GM13976 (cell line): ENCODE measurements at places on chromosomes 3 and 15.

GRCh38 chr3:102002056-102002455, 152.7 kb downstream of the NFKBIZ start:
- no peak for DNase-seq

DNA sequence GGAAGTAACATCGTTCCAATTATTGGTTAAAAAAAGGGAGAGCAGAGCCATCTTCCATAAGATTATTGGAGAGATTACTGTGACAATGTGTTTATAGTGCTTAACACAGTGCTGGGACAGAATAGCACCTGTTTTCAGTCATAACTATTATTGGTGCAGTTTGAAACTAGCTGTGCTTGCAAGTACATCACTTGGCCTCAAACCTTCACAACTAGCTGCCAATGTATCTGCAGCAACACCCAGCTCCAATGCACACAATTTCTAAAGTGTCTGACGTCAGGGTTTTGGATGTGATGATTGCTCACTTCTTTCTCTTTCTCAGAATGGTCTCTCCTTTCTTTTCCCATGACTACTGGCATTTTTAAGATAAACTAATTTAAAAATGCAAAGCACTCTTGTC, 246.2 kb downstream of the SV2B start:
- DNase-seq = no peak

DNA sequence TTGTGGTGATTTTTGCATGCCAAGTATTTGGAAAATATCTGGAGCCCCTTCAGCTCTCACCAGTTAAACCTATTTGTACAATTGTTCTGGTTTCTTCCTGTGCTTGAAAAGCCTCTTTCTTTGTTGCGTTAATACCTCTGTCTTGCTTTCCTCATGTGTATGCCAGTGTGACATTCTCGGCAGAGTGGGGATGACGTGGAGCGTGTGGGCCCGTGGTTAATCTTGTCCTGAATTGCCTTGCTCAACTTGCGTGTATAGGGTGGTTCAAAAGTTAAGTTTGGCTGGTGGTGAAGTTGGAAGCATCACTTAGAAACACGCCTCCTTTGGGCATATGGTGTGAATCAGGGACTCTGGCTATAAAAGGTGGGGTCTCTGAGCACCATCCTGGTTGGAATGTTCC, 67.1 kb downstream of the IGF1R start:
- no peak for DNase-seq

- no peak for DNase-seq
Observed at GRCh38 chr15:67096546-67097294, 31.3 kb downstream of the SMAD3 start.

DNA sequence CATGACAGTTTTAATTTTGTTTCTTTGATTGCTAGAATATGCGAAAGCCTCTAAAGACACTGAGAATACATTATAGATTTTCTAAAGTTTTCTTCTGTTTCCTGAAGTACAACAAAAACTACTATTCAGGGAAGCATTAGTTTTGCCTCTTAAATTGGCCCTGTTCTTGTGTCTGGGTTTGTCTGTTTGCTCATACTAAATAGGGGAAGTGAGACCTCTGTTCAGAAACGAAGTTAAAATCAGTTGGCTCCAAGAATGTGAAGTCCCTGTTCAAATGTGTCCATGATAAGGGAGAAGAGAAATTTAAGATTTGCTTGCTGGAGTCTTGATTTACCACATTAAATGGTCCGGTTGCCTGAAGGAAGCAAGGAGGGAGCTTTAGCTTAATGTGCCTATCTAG, 327.3 kb upstream of the GBE1 start:
- DNase-seq = peak; percentile 23

DNA sequence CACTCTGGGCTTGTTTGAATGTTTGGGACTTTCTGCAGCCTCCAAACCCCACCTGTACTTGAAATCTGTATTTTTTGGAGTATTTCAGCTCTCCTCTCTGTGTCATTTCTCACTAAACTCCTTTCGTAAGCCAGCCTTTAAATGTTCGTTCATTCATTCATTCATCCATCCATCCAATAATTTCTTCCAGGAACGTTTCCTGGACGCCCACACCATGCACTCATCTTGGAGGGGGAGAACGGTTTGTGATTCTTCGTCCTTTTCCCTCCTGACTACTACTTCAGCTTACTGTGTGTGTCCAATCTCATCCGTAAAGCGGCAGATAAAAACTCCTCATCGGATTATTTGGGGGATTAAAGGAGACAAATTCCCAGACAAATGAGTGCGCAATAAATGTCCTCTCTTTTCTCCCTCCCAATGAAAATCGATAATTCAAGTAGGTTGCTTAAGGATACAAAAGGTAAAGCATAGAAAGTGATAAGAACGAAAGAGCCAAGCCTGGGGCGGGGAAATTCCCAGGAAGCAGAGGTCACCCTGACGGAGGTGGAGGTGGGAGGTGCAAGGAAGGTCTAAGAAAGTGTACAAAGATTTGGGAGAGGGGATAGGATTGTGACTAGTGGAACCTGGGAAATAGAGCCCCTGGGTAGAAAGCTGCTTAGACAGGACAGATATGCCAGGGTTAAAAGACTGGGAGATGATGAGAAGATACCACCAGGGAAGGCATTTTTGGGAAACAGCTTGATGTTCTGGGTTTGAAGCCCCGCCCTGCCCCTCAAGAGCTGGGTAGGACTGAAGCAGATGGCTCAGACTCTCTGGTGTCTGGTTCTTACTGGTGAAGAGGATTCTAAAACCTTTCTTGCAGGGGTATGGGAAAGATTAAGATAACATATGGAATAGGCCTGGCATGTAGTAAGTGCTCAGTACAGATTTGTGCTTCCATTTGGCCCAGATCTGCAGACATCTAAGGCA, 896 bp upstream of the KLHL25 start:
- no peak for DNase-seq

GRCh38 chr3:67551361-67552016, 102.9 kb downstream of the SUCLG2 start:
- no peak for DNase-seq

DNA sequence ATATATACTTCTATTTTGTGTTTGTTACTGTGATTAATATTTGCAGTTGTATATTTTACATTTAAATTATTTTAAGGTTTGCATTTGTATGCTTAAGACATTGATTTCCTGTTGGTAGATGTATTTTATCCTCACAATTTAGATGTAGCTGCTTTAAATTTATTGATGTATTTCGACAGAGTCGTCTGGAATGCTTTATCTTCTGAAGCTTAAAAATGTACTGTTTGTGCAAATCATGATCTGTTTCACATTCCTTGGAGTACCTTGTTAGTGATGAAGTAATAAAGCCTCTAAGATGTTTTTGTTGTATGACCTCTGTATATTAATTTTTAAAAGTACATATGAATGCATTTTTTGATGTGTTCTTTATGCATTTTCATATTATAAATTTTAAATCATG, 1.9 kb downstream of the CHD2 start:
- no peak for DNase-seq

- DNase-seq = no peak
Observed at GRCh38 chr3:61938878-61939549, 377.6 kb downstream of the PTPRG start.

- DNase-seq = no peak
Observed at GRCh38 chr3:119302697-119303551, 8.7 kb downstream of the ARHGAP31 start.

- DNase-seq = no peak
Observed at GRCh38 chr3:154536751-154537150, 106.8 kb upstream of the GPR149 start.

GRCh38 chr15:42152196-42152920, 4.1 kb downstream of the PLA2G4F start:
- DNase-seq = no peak

- DNase-seq = no peak
Observed at GRCh38 chr15:84737005-84737404, 11.4 kb upstream of the ZNF592 start.

DNA sequence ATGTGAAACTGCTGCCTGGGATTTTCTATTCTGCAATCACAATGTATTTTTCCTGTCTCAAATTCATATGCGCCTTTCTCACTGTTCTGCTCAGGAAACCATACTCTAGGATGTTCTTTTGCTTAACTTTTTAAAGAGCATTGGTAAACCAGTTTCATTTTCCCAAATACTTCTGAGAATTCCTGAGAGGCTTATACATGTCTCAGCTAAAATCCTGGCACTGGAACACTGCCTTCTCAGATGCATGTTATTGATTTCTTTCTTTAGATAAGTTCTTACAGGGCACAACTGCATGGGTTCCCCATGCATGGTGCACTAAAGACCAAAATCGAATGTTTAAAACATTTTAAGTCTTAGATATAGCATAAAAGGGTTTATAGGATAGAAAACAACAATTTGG, 178.3 kb upstream of the PLSCR5 start:
- no peak for DNase-seq

- DNase-seq = no peak
Observed at GRCh38 chr3:193974671-193975535, 161.0 kb upstream of the HES1 start.

DNA sequence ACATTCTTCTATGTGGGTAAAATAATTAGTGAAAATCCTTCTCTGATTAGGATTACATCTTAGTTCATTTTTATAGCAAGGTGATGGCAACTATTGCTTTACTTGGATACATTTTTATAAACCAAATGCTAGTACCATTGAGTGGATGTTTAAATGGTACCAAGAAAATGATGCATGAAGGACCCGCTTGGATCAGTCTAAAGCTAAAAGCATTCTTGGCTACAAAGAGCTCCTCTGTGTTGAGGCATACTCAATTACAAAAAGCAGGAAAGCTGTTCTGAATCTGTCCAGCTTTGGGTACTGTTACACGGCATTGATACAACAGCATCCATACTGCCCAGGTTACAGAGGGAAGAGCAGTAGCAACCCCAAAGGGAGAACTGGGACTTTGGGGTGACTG, 217.2 kb downstream of the PDZRN3 start:
- DNase-seq = no peak

GRCh38 chr15:66763186-66764071, 61.4 kb downstream of the SMAD6 start:
- no peak for DNase-seq

DNA sequence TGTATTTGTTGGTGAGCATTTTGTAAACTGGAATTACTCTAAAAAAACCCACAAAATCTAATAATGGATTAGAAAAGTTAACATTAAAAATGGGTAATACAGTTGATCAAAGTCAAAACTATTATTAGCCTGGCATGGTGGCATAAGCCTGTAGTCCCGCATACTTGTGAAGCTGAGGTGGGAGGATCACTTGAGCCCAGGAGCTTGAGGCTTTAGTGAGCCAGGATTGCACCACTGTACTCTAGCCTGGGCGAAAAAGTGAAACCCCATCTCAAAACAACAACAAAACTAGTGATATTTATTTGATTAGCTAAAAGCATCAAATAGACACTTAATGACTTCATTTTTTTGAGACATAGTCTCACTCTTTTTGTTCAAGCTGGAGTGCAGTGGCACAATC, 3.6 kb downstream of the SNX1 start:
- no peak for DNase-seq

GRCh38 chr15:68885070-68885469, 45.3 kb upstream of the SPESP1 start:
- no peak for DNase-seq

- peak; percentile 48 for DNase-seq
Observed at GRCh38 chr3:132283440-132283839, 33.8 kb upstream of the ACP3 start.

- no peak for DNase-seq
Observed at GRCh38 chr3:42159147-42159546, 68.0 kb downstream of the TRAK1 start.

- DNase-seq = no peak
Observed at GRCh38 chr3:124602980-124603627, 127.1 kb upstream of the UMPS start.

DNA sequence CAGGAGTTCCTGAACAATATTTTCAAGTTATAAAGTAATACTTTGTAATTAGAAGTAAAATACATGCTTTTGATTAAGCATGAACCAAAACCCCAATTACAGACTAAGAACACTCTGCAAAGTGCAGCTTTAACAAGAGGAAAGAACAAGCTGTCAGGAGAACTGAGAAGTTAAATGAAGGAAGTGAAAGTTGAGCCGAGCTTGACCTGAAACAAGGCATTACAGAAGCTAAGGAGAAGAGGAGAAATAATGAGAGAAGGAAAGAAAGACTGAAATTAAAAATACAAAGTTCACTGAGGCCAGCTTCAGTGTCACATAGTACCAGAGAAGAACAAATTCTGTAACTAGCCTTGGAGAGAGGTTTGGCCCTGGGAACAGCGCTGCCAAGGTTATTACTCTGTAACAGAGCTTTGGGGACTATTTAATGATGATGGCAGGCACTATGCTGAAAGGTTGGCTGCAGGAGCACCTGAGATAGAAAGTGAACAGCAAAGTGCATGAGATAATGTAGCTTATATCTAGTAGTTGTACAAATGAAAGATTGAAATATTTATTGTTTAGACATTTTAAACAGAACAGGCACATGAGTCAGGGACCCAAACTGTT, 241.9 kb upstream of the PEX5L start:
- DNase-seq = peak; percentile 23

DNA sequence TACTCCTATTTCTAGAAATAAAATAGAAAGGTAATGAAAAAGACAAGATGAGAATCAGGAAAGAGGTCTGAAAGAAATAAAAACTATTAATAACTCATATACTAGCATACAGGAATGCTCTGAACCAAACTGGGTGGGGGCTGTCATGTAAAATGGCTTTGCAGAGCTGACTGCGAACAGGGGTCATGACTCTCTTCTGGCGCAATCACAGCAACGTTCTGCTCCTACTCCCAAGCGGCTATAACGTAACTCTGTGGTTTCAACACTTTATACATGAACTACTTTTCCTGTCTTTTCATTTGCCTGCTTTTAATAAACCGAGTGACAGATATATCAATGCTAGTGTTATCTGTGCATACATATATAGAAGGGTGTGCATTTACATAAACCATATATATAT, 116.7 kb downstream of the DLG1 start:
- DNase-seq = no peak

DNA sequence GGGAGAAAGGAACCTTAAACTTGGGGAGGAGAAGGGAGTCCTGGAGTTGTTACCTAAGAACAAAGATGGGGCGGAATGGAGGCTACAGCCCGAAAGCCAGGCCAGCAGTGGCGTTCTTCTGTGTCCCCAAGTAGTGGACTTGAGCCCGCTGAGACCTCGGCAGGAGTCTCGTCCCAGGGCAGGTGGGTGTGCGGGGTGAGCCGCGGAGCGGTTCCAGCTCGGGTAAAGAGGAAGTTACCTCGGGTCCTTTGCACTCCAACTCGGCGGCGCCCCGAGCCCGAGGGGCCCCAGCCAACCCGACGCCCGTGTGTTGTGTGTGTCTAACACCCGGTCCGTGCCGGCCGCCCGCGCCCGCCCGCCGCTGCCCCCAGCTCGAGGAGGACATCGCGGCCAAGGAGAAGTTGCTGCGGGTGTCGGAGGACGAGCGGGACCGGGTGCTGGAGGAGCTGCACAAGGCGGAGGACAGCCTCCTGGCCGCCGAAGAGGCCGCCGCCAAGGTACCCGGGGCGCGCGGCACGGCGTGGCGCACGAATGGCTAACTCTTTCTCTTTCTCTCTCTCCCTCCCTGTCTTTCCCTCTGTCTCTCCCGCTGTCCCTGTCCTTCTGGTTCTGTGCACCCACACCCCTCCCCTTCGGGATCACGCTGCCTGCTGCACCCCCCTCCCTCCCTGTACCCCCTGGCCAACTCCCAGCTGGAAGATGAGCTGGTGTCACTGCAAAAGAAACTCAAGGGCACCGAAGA, 959 bp downstream of the TPM1 start:
- peak; percentile 40 for DNase-seq
